AG04450 (cell line): ENCODE measurements at places on chromosomes 7 and 10.

DNA sequence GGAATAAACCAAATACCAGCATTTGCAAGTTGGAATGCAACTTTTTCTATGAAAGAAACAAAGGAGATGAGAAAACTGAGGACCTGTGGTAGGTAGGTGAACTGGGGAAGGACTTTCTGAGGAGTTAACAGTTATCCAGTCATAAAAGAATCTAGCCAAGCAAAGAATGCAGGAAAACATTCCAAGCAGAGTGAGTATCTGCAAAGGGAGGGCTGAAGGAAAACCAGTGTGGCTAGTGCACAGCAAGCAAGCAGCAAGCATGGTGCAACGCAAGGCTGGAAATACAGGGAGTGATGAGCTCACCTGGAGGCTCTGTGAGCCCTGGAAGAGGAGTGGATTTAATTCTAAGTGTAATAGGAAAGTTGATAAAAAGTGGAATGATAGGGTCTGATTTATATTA, 44.0 kb downstream of the RTKN2 start:
- no peak for DNase-seq

GRCh38 chr7:31805209-31805818, 118.3 kb downstream of the PPP1R17 start:
- no peak for DNase-seq

DNA sequence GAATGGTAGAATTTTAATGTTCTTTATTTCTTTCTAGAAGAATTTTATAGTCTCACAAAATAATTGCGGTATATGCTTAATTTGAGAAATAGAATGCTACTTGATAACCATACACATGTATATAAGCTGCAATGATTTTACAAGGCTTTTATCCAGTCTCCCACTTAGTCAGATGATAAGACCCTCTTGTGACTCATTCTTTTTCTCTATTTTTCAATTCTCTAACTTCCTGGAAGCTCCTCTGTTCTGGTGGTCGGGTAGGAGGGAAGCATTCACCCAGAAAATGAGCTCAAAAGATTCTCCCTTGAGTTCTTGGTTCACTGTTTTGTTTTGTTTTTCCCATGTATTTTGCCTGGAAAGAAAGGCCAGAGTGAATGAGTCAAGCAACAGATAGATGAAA, 546.6 kb downstream of the INHBA start:
- no peak for DNase-seq

DNA sequence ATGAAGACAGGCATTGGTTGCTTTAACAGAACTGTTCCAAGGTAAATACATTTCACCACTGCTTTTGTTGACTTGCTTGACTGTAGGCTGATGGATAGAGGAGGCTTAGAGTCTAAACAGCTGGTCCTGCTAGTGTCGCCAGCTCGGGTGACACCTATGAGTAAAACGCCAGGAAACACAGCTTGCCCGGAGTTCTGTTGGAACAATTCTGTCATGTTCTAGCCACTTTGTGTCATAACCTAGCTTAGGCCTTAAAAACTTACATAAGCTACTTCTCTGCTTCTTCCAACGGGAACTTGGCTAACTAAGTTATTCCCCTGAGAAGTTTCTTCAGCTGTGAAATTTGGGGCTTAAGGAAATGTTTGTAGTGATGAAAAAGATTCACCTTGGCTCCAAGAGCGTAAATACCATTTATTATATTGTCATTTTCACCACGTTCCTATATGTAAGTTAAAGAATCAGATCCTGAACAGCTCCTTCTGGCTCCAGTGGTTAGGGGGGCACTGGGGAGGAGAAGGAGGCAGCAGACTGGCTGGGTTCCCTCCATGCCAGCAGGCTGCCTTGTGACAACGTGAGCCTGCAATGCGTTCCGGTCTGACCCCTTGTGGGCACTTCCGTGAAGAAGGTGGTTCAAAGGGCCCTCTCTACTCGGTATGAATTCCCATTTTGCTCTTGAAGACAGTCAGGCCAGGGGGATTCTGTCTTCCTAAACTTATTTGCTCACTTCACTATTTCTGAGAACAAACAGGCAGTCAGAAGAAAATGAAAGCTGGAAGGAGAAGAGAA, 253.2 kb downstream of the BMPER start:
- no peak for DNase-seq

- DNase-seq: no peak
Observed at GRCh38 chr10:11893749-11894278, 70.7 kb downstream of the PROSER2 start.

DNA sequence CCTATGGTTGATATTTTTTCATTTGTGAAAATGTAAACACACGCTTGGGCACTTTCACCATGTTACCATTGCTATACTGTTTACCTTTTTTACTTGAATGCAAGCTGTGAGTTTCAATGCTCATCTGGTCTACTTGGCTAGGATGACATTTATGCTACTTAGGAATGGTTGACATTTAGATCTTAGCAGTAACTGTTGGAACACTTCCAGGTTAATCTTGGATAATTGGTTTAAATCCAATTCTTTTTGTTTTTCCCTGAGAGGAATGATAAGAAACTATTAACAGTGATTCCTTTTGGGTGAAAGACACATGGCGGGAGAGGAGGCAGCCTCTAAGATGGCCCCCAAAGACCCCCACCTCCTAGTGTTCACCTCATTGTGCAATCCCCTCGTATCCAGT, 51.4 kb upstream of the AMPH start:
- DNase-seq: no peak
